ENCODE measurements at places on chromosomes 13 and 19.

- DNase-seq = no peak
These were observed 5.3 kb downstream of the MISP start for GRCh38 chr19:756236-756635.

DNA sequence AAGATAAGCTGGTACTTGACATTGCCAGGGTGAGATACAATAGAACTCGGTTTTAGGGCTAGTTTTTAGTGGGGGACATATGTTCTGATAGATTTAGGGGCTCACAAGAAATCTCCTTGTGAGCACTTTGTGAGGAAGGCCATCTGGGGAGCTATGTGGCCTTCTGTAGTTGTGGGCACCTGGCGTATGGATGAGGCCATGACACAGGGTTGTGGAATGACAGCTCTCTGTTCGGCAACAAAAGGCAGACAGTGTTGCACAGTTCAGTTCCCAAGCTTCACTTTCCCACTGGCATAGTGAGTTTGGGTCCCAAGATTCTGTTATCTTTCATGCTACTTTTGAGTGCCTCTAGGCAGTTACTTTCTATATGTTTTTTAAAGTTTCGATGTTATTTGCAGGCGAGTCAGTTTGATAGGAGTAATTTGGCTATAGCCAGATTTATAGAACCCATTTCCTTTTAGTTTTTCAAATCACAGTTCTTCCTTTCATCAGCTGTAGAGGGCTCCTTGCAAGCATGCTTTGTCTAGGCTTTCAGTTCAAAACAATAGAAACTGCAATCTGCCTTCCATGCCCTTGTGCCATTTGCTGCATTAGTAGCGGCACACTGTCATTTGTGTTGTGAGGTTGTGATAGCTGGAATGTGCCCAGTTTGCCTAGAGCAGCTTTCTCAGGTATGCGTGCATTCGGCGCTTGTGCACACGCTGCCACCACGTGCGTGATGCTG is 70.6 kb upstream of the TEX29 start:
- no peak for DNase-seq

- DNase-seq = no peak
These were observed 422 bp upstream of the ZNF575 start for GRCh38 chr19:43532571-43532961.

DNA sequence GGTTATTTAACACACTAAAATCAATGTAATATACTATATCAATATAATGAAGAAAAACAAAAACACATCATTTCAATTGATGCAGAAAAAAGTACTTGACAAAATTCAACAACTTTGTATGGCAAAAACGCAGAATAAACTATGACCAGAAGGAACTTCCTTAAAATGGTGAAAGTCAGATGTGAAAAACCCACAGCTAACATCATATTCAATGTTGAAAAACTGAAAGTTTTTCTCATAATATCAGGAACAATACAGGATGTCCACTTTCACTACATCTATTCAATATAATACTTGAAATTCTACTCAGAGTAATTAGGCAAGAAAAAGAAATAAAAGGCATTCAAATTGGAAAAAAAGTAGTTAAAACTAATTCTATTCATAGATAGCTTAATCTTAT is 50.3 kb downstream of the SPRY2 start:
- no peak for DNase-seq

- peak; percentile 91 for DNase-seq
These were observed 3.9 kb upstream of the B9D2 start for GRCh38 chr19:41367848-41368301.

- DNase-seq = no peak
These were observed 4.4 kb upstream of the REXO1 start for GRCh38 chr19:1852581-1853128.

All from GM04503 (cell line).